ENCODE measurements at places on chromosomes 3 and 15.

GRCh38 chr3:58693940-58694850 is 27.6 kb upstream of the FAM3D start:
- DNase-seq = no peak

DNA sequence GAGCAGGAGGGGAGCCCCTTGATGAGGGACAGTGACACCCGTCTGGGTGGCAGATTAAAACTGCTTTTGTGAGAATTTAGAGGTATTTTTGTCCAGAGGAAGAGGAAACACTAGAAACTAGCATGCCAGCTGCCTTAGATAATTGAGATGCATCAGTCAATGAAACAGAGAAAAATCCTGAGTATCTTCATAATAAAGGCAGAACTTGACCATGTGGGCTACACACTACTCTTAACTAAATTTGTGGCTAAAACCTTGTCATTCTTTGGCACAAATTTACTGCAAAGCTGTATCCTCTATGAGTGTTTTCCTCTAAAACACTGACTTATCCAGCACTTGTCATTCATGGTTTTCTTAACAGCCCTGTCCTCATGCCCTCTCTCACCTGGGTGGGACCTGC is 259.7 kb upstream of the TPM1 start:
- no peak for DNase-seq

- DNase-seq = peak; percentile 40
Measured at GRCh38 chr3:129777806-129778205, 115.7 kb downstream of the TMCC1 start.

- DNase-seq = no peak
Measured at GRCh38 chr3:25080461-25080860, 347.6 kb upstream of the RARB start.

GRCh38 chr3:16372362-16373292 is 107.6 kb downstream of the OXNAD1 start:
- DNase-seq = no peak

GRCh38 chr3:42572278-42572677 is 9.5 kb downstream of the SEC22C start:
- DNase-seq = peak; percentile 59

- no peak for DNase-seq
Measured at GRCh38 chr3:8458711-8459110, 42.9 kb upstream of the LMCD1 start.
